ENCODE measurements at places on chromosomes 2 and 18.

DNA sequence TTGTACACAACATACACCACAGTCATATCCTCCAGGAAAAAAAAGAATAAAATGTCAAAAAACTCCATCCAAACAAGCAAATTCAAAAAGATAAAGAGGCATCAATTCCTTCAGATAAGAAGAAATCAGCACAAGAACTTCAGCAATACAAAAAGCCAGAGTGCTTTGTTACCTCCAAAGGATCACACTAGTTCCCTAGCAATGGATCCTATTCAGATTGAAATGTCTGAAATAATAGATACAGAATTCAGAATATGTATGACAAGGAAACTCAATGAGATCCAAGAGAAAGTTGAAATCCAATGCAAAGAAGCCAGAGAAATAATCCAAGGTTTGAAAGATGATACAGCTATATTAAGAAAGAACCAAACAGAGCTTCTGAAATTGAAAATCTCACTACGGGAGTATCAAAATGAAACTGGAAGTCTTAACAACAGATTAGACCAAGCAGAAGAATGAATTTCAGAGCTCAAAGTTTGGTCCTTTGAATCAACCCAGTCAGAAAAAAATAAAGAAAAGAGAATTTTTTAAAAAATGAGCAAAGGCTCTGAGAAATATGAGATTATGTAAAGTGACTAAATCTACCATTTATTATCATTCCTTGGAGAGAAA is 80.6 kb downstream of the TRABD2A start:
- no peak for DNase-seq

DNA sequence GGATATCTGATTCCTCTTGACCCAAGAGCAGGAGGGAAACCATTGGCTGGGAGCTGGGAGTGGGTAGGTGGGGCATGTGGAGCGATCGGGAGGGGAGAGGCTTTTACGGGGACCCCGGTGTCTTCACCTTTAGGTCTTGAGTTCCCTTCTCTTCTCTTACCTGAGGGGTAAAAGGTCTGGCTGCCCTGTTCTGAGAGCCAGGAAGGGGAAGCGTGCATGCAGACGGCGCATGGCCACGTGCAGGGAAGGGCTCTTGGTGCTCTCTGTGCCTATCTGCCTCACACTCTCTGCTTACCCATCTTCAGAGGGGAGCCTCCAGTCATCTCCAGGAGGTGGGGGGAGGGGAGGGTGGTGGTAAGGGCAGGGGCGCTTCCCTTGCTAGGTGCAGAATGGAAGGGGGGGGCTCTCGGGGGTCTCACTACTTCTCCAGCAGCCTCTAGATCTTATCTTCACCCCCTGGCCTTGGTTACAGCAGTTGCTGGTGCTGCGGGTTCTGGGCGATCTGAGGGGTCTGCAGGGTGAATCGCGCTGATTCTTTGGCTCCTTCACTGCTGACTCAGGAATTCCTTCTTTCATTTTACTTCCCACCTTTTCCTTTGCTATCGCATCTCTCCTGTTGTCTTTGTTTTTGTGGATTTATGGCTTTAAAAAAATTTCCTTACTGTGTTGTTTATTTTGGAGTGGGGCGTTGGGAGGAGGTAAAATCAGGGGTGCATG is 225.8 kb upstream of the HS6ST1 start:
- DNase-seq: no peak

GRCh38 chr18:57845605-57846074 is 42.5 kb upstream of the ATP8B1 start:
- no peak for DNase-seq

DNA sequence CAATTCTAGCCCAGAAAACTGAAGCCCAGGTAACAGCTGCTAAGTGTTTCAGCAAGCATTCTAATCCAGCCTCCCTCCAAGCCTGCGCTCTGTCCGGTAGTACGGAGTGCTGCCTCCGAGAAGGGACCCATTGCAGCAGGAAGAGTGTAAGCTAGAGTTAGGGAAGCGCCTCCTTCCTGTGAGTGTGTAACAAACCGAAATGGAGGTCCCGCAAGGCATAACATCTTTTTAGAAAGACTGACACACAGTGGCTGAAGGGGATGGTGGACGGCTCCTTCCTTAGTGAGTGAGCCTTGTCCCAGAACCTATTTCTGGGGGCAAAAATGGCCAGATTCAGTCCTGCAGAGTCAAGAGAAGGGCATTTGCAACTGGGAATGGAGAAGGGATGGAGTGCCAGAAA is 12.2 kb downstream of the PKDCC start:
- DNase-seq: no peak

- DNase-seq: no peak
Measured at GRCh38 chr2:224109751-224110150, 70.7 kb upstream of the SERPINE2 start.

DNA sequence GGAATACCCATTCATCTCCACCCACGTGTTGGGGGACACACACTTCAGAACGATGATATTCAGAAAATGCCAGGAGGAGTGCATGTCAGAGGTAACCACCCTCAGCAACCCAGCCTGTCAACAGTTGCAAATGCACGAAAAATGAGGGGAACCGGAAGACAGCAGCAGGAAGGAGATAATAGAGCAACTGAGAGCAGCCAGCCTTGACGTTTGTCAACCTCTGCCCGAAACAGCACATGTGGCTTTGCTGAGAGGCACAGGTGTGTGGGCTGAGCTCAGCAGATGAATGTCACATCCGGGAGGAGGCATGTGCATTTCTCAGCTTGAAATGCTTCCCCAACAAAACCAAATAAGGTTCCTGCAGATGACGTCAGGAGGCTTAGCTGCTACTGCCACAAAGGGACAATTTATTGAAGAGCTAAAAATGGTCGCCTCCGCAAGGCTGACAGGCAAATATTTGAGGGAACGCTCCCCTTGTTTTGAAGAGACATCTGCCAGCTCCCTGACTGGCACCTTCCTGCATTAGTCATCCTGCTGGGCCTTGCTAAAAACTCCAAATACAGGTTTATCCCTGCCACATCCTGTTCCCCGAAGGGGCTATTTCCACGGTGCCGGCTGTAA is 419.0 kb downstream of the NBAS start:
- DNase-seq: no peak

- DNase-seq: no peak
Measured at GRCh38 chr2:236802862-236803261, 233.2 kb downstream of the ACKR3 start.

DNA sequence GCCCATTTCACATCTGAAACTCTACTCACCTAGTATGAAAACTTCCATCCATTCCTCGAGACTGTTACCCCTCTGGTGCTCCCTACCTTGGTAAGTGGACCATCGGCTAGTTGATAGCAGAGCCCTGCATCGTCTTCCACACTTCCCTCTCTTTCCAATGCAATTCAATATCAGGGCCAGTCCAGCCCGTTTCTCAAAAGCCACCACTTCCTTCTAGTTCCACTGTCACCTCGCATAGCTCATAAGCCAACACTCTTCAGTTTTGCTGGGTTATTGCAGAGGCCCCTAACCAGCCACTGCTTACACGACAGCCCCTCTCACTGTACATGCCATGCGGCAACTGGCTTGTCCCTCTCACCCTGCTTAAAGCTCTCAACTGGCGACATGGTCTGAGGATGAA is 10.2 kb upstream of the ZNF407 start:
- DNase-seq: no peak

GRCh38 chr18:28003451-28003850 is 173.5 kb downstream of the CDH2 start:
- DNase-seq: no peak

GRCh38 chr18:8911408-8912340 is 190.8 kb upstream of the NDUFV2 start:
- no peak for DNase-seq

DNA sequence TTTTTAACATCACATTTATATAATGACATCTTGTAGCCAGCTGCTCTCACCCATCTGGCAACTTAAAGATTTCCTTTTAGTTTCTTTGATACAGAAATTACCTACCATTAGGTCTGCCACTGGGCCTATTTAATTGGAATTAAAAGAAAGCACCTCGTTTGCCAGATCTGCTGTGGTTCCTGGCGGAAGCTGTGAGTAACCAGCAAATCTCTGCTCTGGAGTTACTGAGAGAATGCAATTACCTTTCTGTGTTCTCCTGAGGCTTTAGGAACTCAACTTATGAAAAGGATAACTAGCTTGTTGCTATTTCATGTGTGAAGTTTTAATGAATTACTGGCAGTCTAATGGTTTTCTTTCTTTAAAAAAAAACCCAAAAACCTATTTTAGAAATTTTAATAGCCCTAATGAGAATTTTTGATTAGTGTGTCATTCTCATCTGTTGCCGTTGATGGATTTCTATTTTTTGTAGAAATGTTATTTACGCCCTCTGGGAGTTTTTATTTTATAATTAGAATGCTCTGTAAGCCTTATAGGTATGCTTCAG is 69.7 kb upstream of the LYPD6B start:
- DNase-seq: no peak

- DNase-seq: no peak
Measured at GRCh38 chr2:158719403-158719802, 75.7 kb upstream of the DAPL1 start.

- peak; percentile 76 for DNase-seq
Measured at GRCh38 chr2:102848366-102848839, 86.6 kb downstream of the TMEM182 start.

GRCh38 chr2:120384486-120385354 is 38.8 kb downstream of the INHBB start:
- DNase-seq: no peak

GRCh38 chr2:29224693-29225551 is 109.7 kb downstream of the CLIP4 start:
- DNase-seq: no peak

DNA sequence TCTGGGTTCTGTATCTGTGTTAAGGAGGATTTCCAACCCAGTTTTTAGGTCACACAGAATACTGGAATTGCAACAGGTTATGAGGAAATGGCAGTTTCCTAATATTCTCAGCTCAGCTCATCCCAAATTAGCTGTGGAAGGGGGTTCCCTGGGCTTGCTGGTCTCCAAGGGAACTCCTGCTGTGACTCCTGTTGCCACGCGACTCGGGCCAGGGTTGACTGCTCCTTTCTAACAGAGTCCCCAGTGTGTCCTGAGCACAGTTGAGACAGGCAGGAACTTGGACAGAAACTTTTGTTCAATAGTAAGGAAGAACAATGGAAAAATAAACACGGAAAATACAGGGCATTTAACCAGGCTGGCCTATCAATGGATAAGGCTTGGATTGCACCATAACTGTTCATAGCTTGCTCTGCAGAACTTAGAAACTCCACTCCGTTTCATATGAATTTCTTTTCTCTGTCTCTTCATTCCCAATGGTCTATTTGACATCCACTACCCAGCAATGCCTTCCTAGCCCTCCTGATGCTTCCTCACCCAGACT is 3.8 kb upstream of the ROCK2 start:
- no peak for DNase-seq

GRCh38 chr2:159736048-159736447 is 23.7 kb downstream of the MARCHF7 start:
- no peak for DNase-seq

DNA sequence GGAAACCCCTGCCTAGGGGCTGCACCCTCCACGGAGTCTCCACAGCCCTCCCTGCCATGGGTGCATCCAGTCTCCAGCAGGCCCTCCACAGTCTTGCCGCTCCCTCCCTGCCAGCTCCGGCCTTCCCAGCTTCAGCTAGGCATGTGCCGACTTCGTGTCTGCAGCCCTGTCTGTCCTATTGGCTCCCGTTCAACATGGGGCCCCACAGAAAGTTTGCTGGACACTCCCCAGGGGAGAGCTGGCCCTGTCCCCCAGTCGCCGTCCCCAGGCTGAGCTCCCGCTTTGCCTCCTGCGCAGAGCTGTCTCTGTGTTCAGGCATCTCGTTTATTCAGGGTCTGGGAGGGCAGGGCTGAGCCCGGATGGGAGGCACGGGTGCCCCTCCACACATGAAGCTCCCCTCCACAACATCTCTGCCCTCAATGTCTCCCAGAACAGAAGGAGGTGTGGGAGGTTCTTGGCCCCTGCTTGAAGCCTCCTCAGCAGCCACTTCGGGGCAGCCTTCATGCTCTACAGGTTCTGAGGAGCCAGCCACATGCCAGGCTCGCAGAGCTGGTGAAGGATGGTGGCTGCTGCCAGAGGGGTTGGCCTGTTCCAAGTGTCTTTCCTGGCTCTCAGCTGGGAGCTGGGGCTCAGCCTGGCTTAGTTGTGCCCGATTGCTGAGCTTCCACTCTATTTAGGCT is 120.1 kb upstream of the PXDN start:
- DNase-seq: no peak

DNA sequence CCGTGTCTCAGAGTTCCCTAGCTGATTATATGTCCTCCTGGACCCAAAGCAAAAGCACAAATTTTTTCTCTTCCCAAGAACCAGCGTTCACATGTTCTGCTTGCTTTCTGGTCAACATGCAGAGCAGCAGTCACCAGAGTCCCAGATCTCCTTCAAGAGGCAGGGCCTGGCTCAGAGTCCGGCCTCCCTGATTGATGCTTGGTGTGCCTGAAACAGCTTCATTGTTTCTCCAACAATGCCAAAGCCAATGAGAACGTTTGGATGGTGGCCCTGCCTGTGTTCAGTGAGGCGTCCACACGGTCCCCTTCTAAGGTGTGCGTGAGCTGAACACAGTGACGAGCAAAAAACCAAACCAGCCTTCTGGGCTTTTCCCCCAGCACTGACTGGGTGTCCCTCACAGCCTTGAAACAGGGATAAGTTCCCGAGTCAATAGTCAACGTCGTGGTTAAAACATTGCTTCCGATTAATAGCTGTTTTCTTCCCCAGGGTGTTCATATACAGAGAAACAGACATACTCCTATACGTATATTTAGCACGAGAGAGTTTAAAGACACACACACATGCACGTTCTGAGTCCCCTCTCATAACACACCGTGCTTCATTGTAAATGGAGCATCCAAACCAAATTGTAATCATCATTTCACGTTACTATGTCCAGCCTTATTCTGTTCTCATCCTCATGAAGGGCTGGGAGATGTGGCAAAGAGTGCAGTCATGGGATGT is 19.3 kb upstream of the POU3F3 start:
- no peak for DNase-seq

- DNase-seq: peak; percentile 29
Measured at GRCh38 chr2:43100883-43101662, 125.3 kb downstream of the ZFP36L2 start.

- no peak for DNase-seq
Measured at GRCh38 chr2:189393440-189394111, 47.7 kb upstream of the WDR75 start.

DNA sequence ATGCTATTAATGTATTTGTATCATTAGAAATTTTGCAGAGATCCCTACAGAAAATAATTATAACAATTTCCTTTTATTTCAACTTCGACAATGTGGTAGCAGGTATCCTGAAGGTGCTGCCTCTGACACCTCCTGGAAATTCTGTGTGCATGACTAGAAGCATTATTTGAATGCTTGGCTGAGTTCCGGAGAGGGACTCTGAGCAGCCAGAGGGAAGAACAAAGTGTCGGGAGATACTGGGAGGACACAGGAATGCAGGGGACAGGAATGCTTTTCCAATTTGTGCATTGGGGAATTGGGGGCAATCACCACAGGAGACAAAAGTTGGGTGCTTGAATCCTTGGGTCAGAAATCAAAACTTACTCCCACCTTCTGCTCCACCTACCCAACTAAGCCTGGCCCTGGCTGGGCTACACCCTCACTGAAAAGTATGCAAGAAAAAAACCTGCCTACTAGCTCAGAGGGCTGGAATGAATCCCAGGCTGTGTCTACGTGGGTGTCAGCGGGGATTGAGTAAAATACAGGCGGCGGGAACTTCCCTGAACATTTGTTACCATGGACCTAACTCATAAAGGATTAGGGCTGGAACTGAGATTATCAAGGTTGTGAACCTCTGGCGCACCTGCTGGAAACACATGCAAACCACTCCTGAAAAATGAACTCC is 299.3 kb downstream of the SOX11 start:
- no peak for DNase-seq

- DNase-seq: no peak
Measured at GRCh38 chr2:50720697-50721315, 311.1 kb downstream of the NRXN1 start.

GRCh38 chr18:9017167-9017904 is 85.2 kb upstream of the NDUFV2 start:
- DNase-seq: no peak
